ENCODE measurements at places on chromosomes 5 and 9.

GRCh38 chr5:157533011-157533481 lies 42.5 kb downstream of the ADAM19 start:
- DNase-seq, result no peak

DNA sequence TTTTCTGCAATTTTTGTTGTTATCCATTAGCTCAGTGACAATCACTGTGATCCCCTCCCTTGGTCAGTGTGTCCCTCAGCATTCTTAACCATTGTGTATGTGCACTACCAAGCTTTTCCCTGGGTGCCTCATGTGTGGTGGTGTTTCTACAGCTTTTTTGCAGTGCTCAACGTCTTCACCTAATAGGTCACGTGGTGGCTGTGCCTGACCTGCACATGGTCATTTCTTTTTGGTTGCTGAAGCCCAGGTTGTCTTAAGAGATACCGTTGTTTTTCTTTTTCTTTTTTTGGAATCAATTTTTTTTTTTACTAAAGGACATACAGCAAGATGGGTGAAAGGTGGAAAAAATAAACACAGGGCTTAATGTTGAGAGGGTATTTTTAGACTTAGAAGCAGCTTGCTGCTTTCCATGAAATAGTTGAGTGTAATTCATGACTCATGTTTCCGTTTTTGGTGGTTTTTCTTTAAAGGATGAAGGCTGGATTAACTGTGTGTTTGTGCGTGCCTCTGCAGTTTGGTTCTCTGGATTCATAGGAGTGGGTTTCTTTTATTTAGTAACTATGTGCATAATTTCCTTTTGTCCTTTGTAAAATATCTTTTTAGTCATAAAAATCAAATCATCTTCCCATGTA lies 22.2 kb downstream of the SH3GL2 start:
- DNase-seq, result no peak

GRCh38 chr9:99020786-99021436 lies 77.2 kb downstream of the COL15A1 start:
- DNase-seq, result no peak

- no peak for DNase-seq
Observed at GRCh38 chr5:116249648-116250047, 164.8 kb downstream of the COMMD10 start.

DNA sequence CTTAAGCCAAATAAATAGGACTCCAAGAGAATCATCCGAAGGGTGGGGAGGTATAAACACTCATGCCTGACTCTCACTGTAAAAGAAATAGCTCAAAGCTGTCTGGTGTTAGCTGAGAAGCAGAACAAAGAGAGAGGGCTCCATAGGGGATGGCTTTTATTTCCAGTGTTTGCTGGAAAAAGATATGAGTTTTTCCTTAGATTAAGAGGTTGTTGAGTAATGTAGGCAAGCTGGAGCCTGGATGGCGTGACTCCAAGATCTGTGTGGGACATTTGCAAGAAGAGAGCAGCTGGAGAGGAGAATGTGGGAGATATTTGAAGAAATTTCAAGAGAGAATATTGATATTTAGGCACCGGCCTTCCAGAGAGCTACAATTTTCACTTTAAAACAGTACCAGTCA lies 793.7 kb upstream of the RGMB start:
- no peak for DNase-seq

GRCh38 chr5:82347201-82347865 lies 69.2 kb upstream of the RPS23 start:
- DNase-seq, result no peak

DNA sequence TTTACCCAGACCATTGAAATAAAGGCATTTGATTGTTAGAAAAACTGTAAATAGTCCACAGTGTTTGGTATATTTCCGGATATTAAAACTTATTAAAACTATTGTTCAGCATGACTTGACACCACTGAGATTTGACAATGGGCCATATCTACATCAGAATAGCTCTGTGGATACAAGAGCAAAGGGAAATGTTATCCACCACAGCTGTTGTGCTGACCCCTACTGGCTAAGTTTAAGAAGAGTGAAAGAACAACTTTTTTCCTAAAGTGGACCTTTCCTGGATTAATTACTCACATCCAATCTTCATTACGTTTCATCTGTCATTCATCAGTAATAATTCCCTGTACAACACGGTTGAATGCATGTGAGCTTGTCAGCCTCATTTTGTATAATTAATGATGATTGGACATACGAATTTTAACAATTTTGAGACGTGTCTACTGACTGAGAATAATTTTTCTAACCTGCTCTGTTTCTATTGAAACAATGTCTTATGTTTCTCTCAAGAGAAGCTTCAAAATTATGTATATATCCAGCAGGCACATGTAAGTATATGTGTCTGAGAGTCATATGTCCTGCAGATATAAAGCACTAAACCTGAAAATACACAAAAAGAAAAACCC lies 1952.6 kb downstream of the MAT2B start:
- no peak for DNase-seq

DNA sequence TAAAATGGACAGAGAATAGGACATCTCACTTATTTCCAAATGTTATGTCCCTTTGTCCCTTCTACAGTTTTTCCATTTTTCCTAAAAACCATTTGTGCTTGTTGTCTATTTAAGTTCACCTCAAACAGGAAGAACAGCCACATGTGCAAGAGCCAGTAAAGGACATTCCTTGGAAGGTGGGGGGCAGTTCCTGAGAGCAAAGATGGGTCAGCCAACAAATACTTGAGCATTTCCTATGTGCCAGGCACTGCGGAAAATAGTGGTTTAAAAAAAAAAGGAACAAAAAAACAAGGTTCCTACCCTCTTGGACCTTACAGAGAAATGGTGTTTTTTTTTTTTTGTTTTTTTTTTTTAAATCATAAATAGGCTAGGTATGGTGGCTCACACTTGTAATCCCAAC lies 26.8 kb downstream of the ANP32B start:
- DNase-seq, result no peak

DNA sequence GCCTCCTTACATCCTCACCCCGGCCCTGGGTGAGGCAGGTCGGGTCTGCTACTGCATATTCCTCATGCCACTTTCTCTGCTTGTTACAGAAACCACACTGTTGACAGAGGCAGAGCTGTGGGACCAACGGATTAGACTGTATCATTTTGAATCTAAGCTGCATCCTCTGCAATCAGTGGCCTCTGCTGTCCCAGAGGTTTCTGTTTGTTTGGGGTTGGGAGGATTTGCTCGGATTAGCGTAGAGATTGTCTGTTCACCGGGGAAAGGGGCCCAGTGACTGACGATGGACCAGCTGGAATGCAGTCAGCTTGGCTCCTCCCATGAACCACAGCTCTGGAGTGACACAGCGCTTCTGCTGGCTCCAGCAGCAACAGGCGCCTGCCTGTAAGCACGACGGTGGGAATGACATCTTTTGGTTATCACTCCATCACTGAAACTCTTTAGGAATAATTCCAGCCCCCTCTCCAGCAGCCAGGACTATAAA lies 37.3 kb upstream of the ADRA1B start:
- DNase-seq, result no peak

DNA sequence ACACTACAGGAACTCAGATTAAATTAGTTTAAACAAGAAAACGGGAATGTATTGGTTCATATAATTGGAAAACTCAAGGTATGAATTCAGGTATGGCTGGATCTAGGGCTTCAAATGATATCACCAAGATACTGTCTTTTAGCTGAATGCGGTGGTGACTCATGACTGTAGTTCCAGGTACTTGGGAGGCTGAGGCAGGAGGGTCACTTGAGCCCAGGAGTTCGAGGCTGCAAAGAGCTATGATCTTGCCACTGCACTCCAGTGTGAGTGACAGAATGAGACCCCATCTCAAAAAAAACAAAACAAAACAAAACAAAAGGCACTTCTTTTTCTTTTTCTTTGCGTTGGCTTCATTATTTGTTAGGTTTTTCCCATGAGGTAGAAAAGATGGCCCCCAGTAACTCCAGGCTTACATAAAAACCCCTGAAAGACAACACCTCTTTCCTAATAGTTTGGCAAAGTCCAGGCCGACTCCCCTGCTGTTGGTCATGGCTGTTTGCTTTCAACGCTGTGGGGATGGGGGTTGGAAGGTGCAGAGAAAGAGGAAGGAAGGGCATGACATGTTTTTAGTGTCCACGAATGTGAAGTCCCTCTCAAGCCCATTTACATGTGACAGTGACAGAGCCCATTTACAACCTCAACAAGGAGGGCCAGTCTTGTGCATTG lies 39.8 kb upstream of the CRB2 start:
- DNase-seq, result no peak

DNA sequence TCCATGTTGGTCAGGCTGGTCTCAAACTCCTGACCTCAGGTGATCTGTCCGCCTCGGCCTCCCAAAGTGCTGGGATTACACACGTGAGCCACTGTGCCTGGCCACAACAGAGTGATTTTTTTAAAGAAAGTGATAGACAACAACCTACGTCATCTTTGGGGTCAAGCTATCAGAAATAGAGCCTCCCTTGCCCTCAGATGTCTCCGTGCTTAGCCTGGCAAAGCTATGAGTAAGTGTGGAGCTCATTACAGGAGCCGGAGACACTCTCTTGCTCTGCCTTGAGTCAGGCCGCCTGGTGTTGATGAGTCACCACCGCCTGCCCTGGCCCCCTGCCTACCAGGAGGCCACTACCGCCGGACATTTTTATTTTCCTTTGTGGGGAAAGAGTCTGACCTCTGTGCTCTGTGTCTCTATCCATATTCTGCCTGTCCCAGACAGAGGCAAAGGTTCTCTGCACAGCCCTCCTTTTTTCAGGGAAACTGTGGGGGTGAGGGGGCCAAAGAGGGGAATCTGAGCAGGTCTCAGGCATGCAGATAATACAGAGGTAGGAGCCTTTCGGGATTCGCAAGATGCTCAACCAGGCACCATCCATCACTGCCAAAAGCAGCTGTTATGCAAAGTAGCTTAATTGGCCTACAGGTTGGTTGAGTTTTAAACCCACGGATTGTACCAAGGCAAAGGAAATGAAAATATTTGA lies 123.7 kb upstream of the CPEB4 start:
- no peak for DNase-seq

Data from NCI-H2171 (cell line).